Left renal pelvis (tissue), 4 donors: ENCODE measurements at places on chromosomes 16 and 17.

GRCh38 chr16:8943966-8944759, 19.5 kb downstream of the USP7 start:
- no peak for DNase-seq

GRCh38 chr17:142102-142661, 4.8 kb downstream of the SCGB1C2 start:
- DNase-seq, result no peak

- no peak for DNase-seq
Measured at GRCh38 chr17:77741109-77741508, 217.4 kb upstream of the TNRC6C start.

DNA sequence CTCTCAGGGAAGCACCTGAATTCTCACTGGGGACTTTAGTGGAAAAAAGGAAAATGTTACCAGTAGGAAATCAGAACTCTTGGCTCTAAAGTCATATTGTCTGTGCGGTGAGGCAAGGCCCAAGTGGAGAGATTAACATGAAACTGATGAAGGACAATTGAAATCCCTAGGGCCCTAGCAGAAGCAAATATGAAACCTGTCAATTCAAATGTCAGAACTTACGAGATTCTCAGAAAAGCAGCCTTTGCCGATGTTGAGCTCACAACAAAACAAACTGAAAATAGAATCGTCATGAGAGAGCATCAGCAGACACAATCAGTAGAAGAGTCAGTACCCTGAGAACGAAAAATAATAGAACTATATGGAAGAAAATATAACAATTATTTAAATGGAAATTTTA, 108.8 kb downstream of the ELAC2 start:
- no peak for DNase-seq

- no peak for DNase-seq
Measured at GRCh38 chr16:83856792-83857191, 42.1 kb upstream of the MLYCD start.

- no peak for DNase-seq
Measured at GRCh38 chr16:1666316-1666715, 11.8 kb upstream of the JPT2 start.

GRCh38 chr16:87790292-87791100, 24.7 kb upstream of the KLHDC4 start:
- DNase-seq, result no peak

GRCh38 chr17:49333804-49334203, 28.2 kb downstream of the ZNF652 start:
- DNase-seq, result no peak

DNA sequence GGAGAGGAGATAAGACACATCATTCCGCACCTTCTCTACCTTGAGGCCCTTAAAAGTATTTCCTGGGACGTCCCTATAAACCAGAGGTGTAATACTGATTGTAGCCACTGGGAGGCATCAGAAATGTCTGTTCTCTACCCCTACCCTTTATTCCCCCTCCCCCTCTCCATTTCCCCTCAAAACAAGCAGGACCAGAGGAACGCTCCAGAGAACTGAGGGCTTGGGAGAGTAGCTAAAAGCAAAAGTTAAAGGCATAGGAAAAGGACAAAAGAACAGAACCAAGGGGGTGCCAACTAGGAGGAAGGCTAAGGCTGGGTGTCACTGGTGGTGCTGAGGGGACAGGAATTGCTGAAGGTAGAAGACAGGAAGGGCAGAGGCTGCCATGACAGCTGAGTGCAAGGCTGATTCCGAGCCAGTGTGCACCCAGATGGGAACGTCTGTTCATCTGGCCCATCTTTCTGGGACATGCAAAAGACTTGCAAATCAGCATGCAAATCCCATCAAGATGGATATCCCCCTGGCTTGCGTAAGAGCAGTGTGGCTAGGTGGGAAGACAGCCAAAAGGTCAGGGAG, 6.7 kb downstream of the CAMTA2 start:
- DNase-seq, result peak; percentile 65

GRCh38 chr16:70638814-70639792, 7.3 kb upstream of the IL34 start:
- no peak for DNase-seq

GRCh38 chr16:58797137-58797801, 63.2 kb upstream of the GOT2 start:
- DNase-seq, result no peak

DNA sequence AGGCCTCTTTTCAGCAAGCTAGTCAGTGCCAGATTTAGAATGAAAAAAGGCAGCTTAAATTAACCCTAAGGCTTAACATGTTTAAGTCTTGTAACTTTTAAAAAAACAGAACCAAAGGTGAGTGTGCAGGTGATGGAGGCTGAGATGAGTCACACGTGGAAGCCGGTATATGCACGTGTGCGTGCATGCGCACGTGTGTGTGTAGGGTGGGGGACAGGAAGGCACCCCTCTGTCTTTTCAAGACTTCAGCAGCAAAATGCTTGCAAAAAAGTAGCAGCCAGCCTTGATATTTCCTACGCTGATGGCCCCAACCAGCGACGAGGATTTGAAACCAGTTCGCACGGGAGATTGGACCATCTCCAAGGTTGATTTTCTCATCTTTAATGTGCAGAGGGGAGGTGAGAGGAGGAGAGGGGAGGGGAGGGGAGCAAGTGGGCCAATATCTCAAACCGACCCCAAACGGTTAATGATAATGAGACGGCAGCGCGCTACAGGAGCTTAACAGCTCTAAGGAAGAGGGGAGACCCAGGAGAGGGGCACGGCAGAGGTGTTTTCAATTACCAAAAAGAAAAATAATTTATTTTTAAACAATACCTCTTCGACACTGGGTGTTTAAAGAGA, 154.7 kb downstream of the ZNF423 start:
- DNase-seq, result no peak

DNA sequence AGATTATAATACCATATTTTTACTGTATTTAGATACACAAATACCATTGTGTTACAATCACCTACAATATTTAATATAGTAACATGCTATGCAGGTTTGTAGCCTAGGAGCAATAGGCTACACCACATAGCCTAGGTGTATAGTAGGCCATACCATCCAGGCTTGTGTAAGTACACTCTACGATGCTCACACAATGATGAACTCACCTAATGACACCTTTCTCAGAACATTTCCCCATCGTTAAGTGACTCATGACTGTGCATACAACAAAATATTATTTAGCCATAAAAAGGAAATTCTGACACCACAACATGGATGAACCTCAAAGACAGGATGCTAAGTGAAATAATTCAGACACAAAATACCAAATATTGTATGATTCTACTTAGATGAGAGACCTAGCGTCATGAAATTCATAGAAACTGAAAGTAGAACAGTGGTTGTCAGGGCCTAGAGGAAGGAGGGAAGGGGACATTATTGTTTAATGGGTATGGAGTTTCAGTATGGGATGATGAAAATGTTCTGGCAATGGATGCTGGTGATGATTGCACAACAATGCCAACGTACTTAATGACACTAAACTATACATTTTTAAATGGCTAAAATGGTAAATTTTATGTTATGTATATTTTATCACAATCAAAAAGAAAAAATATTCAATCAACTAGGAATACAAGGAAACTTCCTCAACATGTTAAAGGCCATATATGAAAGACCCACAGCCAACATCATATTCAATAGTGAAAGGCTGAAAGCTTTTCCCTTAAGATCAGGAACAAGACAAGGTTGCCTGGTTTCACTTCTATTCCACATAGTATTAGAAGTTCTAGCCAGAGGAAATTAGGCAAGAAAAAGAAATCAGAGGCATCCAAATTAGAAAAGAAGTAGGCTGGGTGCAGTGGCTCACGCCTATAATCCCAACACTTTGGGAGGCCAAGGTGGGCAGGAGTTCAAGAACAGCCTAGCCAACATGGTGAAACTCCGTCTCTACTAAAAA, 5.9 kb upstream of the C16orf87 start:
- DNase-seq, result no peak

- DNase-seq, result no peak
Measured at GRCh38 chr16:55001931-55002330, 71.3 kb downstream of the IRX5 start.

GRCh38 chr17:37527249-37527851, 37.7 kb downstream of the DUSP14 start:
- no peak for DNase-seq

GRCh38 chr16:88857728-88858339, 907 bp downstream of the TRAPPC2L start:
- DNase-seq, result peak; percentile 36

DNA sequence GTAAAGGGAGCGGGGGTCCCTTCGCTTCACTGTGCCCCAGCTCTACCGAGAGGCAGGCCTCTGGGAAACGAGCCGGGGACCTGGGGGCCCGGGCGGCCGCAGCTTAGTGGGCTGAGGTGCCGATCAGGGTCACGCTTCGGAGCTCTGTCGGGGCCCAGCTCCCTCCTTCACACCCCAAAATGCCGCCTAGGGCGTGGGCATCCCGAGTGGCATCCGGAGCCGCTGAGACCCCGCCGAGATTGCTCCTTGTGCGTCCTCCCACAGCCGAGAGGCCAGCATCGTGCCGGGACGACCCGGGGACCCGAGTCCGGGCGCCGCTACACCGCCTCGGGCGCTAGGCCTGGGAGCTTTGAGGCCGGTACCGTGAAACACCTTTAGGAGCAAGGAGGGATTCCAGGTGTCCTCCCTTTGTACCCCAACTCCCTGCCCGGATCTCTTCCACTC, 1.3 kb downstream of the SALL1 start:
- DNase-seq, result no peak

DNA sequence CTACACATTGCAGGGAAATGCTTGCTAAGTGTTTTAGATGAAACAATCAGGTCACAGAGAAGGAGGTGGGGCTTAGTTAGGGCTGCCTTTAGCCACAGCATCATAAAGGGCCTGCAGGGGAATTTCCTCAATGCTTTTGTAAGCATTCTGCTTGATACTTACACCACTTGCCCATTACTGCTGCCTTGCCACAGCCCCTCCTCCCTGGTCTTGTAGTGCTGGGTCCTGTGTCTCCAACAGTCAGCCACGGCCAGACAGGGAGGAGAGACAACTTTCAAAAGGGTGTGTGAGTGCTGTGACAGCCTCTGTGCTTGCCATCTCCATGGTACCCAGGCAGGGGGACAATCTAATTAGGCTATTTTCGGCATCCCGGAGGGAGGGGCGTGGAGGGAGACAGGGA, 111.2 kb downstream of the SHISA9 start:
- no peak for DNase-seq

DNA sequence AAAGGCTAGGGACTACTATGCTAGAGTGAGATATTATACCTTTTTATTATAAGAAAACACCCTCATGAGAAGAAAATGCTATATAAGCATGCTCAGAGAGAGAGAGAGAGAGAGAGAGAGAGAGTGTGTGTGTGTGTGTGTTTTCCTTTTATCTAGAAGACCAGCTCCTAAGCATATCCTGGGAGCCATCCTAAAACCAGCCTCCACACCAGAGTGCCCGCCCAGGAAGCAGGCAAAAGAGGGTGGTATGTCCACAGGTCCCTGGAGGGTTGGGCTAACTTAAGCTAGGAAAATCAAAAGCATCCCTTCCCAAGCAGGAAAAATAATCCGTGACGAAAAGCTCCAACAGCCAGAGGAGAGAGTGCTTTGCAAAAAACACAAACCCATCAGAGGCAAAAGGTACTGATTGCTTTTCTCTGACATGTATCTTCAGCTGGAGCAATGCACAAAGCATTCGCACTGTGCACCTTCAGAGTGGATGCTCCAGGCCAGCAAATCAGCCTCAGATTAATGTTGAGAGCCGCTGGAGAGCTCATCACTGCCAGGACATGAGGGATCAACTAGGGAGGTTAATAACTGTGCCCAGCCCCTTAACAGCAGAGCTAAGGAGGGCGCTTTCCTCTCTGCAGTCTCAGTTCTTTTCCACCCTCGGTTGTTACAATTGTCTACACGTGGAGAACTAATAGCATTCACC, 125.1 kb downstream of the SLC39A11 start:
- no peak for DNase-seq

DNA sequence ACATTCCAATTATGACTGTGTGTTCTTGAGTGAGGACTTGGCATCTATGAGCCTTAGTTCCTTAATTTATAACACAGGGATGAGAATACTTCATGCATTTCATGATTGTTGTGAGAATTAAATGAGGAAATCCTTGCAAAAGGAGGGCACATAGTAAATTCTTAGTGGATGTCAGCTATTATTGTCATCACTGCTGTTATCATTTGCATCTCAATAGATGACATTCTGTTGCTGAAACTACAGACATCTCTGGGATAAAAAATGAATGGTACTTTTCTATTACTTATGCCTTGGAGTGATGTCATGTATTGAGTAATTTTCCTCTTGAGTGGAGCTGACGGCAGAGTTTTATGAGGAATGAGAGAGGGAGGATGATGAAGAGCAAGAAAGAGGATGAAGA, 184.4 kb upstream of the CDH11 start:
- DNase-seq, result no peak

DNA sequence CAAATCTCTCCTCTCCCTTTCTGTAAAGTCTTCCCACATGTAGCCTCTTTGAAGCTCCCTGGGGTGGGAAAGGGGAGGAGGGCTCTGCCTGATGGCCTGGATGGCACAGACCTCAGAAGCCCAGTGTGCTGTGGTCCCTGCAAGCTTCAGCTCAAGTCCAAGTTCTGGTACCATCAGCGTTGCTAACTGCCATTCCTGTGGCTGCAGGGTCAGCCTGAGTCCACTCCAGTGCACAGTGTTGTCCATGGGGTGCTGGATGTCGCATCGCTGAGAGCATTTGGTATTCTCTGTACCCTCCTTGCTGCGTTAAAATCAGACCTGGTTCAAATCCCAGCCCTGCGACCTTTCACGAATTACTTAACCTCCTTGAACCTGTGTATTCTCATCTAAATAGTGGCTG, 105.1 kb downstream of the RAB11FIP4 start:
- DNase-seq, result no peak

GRCh38 chr17:3903881-3904290, 11.0 kb upstream of the CAMKK1 start:
- DNase-seq, result no peak

DNA sequence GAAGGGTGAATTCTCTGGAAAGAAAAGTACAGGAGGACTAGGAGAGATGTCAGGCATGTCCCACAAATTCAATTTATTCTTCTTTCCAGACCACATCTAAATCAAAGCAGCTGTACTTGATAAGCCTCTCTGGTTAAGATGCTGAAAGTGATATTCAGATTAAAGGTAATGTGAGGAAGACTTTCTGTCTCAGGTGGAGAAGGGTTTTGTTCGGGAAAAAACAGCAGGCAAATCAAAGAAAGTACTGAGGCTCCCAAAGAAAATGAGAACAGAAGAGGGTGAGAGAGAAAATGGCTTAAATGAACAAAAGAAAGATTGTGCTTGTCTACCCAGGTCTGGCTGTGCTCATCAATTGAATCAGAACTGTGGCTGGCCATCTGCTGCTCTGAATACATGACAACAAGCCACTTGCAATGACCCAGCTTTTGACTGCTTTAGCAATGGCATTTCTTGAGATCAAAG, 55.6 kb downstream of the MMD start:
- DNase-seq, result no peak

DNA sequence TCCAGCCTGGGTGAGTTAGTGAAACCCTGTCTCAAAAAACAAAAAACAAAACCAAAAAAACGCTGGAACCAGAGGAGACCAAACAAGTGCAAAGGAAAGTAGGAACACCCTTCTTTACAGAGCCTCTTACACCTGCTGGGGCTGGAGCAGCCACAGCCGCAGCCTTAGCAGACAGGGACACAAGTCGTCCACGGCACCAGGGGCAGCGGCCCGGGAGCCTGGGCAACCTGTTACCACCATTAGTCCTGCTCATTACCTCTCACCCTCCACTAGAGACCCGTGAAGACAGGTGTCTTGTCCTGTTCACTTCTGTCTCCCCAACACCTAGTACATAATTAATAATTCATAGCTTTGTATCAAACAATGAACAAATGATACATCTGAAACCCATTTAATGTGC, 83.6 kb downstream of the C16orf78 start:
- no peak for DNase-seq

GRCh38 chr17:28499364-28499664, 6.8 kb upstream of the FOXN1 start:
- no peak for DNase-seq

GRCh38 chr17:3838206-3838605, 7.8 kb downstream of the NCBP3 start:
- DNase-seq, result no peak
